ENCODE measurements at places on chromosomes 3 and 15.

DNA sequence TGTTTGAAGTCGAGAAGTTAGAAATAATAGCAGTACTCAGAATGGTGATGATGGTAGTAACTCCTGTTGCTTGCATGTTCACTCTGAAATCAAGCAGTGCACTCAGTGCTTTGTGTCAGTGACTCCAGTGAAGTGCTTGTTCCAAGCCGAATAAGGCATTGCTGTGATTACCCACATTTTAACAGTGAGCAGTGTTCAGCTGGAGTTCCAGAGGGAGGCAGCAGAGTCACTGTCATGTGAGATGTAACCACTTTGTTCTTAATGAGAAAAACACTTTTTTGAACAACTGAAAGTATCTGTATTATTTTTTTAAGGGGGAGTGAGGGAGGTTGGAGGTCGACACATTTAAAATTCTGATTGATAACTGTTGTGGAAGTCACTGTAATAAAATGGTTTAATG is 3.7 kb downstream of the MDFIC2 start:
- DNase-seq: no peak

DNA sequence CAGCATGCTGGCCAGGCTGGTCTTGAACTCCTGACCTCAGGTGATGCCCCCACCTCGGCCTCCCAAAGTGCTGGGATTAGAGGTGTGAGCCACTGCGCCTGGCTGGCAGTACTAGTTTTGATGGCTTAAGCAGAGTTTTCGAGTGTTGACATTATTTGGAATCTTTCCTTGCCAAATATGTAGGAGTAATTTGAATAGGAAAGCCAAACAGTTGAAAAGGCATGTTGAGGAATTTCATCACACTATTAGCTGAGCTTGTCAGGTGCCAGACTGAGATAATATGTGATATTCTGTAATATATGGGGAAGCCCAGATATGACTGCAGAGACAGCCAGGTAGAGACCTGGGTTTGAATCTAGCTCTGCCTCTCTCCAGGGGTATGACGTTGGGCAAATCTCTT is 109.3 kb downstream of the SV2B start:
- no peak for DNase-seq

DNA sequence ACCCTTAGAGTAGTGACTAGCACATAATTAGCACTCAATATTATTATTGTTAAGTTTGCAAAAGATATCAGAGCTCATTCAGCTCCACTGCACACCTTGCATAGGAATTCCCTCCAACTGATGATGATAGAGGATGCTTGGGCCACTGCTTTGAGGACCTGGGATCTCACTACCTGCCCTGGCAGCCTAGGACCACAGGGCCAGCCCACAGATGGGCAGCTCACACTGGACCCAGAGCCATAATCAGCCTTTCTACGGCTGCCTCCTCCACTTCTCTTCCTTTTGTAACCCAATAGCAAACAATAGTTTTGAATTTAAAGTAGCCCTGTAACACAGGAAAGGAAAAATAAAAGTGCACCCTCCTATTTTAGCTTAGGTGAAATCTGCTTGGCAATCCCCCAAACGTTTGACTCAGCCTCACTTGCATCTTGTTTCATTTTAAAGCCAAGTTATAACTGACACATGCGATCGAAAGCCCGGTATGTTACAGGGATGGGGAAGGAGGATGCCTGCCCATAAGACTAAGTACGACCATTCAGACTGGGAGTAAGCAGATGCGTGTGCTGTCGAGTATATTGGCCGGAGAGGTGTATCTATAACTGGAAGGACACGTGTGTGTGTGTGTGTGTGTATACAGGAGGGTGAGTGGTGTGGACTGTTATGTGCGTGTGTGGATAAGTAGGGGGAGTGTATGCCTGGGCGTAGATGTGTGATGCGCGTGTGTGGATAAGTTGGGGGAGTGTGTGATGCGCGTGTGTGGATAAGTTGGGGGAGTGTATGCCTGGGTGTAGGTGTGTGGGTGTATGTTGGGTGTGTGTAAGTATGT is 65.9 kb downstream of the CPN2 start:
- no peak for DNase-seq

DNA sequence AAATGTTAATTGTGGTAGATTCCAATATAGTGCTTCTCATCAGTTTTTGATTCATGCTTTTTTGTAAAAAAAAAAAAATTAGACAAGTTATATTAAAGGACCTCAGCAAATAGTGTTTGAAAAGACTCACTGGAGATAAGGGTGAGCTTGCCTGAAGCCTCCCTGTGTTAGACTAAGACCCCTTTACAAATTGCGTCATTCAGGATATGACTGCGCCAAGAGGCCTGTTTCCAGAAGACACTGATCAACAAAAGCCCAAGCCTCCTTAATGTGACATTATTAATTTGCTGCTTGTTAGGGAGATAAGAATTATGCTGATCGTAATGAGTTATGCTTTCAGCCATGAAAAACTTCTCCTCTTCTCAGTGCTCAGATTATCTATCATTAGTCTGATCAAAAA is 13.0 kb upstream of the DNAJC13 start:
- no peak for DNase-seq

DNA sequence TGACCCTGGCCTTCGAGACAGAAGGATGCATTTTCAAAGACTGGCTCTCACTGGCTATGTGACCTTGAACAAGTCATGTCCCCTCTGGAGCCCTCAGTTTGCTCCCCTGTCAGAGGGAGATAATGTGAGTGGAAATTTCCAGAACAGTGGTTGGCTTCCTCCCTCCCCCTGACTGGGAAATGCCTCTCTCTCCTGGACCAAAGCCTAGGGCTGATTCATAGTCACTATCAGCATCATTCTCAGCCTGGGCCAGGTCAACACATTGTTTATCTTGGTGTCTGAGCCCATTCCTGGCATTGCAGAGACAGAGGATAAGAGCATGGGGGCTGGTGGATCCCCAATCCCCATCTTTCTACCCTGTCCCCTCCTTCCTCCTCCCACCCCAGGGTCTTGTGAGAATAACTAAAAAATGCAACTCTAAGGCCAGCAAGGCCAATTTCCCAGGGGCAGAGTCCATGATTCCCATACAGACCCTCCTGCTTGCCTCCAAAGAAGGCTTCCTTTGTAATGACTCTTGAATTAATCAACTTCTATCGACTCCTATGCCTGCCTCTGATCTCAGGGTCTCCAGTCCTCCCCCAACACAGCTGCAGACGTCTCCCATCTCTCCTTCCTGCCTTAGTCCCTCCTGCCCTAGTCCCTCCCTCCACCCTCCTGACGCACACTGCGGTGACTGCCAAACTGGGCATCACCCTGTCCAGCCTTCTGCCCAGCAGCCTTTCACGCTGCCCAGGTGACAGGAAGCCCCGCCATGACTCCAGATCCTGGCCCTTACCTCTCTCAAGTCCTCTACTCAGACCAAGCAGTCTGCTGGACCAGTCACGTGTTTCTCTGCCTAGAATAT is 35.4 kb upstream of the CORO2B start:
- no peak for DNase-seq

GRCh38 chr3:55875113-55875512 is 388.0 kb upstream of the WNT5A start:
- DNase-seq: no peak

GRCh38 chr3:7760718-7761117 is 740.9 kb upstream of the LMCD1 start:
- DNase-seq: no peak

DNA sequence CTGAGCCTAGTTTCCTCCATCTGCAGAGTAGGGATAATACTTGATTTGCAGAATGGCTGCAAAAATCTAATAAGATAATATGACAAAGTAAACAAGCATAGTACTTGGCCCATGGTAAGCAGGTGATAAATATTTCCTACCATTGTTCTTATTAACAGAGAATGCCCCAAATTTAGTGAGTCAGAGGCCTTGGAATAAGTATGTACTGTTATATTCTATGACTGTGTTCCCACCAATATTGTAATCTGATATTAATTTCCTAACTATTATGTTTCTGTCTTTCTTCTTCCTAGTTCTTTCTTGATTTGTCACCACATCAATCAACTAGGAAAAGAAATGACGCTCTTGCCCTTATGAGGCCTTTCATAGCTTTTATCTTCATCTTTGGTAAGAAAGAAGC is 178.4 kb upstream of the SLC2A2 start:
- DNase-seq: no peak

DNA sequence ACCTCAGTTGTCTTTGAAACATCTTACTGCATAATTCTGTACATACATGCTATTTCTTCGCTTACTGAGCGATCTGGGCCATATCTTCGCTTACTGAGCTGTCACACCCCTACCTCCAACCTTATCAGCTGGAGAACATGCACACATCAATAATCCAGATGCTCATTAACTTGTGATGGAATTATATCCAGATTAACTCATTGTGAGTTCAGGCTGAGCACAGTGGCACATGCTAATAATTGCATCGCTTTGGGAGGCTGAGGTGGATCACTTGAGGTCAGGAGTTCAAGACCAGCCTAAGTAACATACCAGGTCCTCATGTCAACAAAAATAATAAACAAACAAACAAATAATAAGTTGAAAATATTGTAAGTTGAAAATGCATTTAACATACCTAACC is 19.3 kb upstream of the ANXA2 start:
- DNase-seq: no peak

GRCh38 chr3:169104972-169105371 is 558.5 kb downstream of the MECOM start:
- no peak for DNase-seq

GRCh38 chr15:96150254-96150653 is 180.2 kb upstream of the NR2F2 start:
- no peak for DNase-seq

GRCh38 chr3:48552111-48552951 is 4.3 kb downstream of the PFKFB4 start:
- DNase-seq: no peak

- no peak for DNase-seq
These were observed 46.0 kb downstream of the RPL39L start for GRCh38 chr3:187093320-187093719.

GRCh38 chr3:10178892-10179291 is 14.2 kb downstream of the IRAK2 start:
- no peak for DNase-seq

DNA sequence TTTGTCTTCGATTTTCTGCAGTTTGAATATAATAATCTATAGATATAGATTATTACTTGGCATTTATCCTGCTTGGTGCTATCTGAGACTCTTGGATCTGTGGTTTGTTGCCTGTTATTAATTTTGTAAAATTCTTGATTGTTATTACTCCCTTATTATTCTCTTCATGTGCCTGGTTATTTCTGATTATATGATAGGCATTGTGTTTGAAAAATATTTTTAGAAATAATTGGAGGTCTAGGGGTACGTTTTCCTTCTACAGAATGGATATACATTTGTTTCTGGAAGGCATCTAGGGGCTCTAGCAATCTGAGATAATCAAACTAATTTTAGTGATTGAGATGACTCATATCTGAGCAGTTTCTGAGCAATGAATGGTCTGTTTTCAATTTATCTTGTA is 14.9 kb upstream of the CELF6 start:
- DNase-seq: no peak

- no peak for DNase-seq
These were observed 379.5 kb upstream of the ATP10A start for GRCh38 chr15:26242565-26243071.
